Stimulated activated CD4-positive, alpha-beta T cell treated with anti-CD3 and anti-CD28 coated beads, Interleukin-4, amount 100 ng/mL, for 4 hours (primary cell): ENCODE measurements at places on chromosomes 6 and 20.
A peak's percentile ranks its signal among the peaks of the same experiment; 100 is the strongest.

GRCh38 chr20:15236812-15237211 is 899.4 kb upstream of the FLRT3 start:
- DNase-seq = no peak

DNA sequence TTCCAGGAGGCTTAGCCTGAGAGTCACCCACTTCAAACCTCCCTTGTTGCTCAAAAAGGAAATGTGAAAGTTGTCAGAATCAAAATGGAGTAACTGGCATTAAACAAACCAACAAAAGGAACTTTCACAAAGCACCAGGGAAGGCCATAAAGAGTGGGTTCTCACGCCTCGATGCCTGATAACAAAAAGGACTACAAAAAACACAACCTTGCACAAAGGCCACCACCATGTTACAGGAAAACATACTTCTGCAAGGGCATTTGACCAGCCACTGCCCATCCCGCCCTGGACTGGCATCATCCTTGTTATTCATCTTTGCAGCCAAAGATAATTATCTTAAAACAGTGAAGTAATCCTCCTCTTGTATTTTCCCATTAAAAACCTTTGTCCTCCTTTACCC is 34.8 kb downstream of the RNASET2 start:
- DNase-seq = no peak

- no peak for DNase-seq
These were observed 76.8 kb downstream of the CNKSR3 start for GRCh38 chr6:154433477-154434241.

- DNase-seq = no peak
These were observed 88.1 kb downstream of the HDGFL1 start for GRCh38 chr6:22657352-22657980.

DNA sequence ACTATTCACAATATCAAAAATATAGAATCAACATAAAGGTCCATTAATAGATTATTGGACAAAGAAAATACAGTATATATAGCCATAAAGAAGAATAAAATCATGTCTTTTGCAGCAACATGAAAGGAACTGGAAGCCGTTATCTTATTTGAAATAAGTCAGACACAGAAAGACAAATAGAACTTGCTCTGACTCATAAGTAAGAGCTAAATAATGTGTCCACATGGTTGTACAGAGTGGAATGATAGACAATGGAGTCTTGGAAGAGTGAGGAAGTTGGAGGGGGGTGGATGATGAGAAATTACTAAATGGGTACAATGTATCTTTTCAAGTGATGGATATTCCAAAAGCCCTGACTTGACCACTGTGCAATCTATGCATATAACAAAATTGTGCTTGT is 613.5 kb downstream of the PHF3 start:
- no peak for DNase-seq

GRCh38 chr6:40909811-40910210 is 129.2 kb downstream of the UNC5CL start:
- no peak for DNase-seq

- DNase-seq = no peak
These were observed 702.7 kb downstream of the MAFB start for GRCh38 chr20:39986173-39986904.

- no peak for DNase-seq
These were observed 12.1 kb upstream of the MLN start for GRCh38 chr6:33815854-33816253.

- no peak for DNase-seq
These were observed 37.4 kb upstream of the BCAS1 start for GRCh38 chr20:54107600-54108325.

GRCh38 chr6:125076482-125076742 is 77.2 kb upstream of the TPD52L1 start:
- DNase-seq = no peak

DNA sequence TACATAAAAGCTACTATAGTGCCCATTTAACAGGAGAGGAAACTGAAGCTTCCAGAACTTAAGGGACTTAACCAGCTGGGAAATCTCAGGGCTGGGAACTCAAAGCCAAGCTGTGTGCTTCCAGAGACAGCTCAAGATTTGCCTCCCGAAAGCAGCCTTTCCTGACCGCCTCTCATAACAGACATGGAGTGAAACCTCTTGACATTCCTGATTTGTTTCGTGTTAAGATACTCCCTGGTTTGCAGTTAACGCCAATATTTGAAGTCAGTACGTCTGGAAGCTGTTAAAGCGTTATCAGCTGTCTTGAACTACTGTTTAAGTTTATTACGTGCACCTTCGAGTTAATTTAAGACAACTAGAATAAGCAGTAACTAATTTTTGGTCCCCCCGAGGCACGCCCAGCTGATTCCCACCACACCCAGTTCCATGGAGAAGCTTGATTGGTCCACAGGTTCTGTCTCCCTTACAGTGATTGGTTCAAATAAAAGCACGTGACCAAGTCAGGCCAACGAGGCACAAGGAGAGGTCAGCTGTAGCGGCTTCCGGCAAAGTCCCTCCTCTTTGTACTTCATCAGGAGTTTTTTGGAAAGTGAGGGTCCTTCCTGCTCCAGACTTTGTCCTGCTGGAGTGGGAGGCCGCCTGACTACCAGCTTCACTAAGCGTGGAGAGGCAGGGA is 8.9 kb upstream of the TCP11 start:
- DNase-seq = no peak

DNA sequence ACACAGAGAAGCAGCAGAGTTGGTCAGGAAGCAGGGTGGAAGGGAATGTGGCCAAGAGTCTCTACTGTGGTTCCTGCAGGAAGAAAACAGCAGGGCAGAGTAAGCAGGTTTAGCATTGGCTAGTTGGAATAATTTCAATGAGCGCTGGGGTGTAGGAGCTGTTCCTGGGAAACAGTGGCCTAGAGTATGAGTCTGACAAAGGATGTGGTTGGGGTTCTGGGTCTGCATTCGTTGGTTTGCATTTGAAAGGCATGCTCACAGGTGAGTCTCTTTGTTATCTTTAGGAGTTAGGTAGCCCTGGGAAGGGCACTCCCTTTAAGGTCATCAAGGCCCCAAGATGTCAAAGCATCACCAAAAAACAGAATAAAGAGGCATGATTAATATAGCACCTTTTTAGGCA is 911.6 kb upstream of the SLC35B3 start:
- DNase-seq = no peak

DNA sequence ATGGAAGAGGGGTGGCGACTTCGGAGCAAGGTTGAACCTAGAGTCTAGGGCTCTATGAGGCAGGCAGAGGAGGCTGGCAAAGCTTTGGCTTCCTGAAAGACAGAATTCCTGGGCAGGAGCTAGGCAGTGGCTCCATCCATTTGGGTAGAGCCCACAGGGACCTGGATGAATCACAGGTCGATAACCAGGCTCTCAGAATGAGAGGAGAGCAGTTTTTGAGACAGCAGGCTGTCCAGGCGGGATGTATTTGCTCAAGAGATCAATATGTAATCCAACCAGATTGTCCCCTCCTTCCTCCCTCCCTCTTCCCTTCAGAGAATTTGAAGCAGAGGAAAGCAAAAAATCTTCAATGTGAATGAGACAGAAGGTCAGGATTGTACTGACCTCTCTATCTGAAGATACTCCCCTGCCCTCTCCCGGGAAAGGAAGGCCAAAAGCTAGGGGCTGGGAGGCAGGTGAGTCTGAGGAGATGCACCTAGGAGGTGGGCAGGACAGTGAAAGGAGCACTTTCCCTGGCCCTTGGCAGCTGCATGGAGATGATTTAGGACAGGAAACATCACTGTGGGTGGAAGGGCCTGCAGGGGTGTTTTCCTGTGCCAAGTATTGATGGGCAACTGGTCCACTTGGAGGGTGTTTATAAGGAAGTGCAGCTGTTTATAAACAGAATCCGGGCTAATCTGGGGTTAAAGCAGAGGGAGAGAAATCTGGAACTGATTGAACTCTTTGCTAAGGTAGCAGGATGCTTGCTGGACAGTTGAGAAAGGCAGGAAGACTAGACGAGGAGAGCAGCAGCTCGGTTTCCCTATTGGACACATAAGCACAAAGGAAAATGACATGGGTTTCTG is 212.4 kb upstream of the LRFN2 start:
- DNase-seq = no peak

GRCh38 chr6:156859686-156860085 is 82.5 kb downstream of the ARID1B start:
- no peak for DNase-seq

DNA sequence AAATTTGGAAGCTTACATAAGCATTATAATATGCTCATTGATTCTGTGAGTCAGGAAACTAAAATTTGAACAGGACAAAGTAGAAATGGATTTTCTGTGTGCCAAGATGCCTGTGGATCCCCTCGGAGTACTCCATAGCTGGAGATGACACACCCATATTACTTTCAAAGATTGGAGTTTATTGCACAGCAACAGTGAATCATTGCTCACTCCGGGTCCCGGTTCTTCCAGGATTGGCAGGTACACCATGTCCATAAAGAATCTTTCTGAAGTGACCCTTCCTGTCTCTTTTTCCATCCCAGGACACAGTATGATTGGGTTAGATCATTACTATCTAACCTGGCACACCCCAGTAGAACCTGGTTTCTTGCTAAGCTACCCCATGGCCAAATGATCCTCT is 2.7 kb upstream of the BTN2A2 start:
- no peak for DNase-seq

DNA sequence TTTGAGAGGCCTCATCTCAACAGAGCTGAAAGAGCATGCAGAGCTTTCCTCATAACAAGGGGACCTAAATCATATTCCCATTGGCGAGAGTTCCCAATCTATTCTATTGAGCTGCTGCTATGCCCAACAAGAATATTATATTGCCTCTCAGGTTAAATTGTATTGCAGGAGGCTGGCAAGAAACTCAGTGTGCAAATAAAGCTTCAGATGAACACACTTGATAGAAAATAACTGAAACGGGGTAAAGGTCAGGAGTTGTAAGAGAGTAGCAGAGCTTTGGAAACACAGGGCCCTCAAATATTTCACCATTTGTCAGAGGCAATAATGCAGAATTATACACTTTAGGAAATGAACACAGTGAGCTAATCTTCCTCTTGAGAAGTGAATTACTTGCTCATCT is 364.3 kb upstream of the SPTLC3 start:
- DNase-seq = no peak

- DNase-seq = peak; percentile 58
These were observed 187.5 kb upstream of the PDE10A start for GRCh38 chr6:165850434-165851019.

DNA sequence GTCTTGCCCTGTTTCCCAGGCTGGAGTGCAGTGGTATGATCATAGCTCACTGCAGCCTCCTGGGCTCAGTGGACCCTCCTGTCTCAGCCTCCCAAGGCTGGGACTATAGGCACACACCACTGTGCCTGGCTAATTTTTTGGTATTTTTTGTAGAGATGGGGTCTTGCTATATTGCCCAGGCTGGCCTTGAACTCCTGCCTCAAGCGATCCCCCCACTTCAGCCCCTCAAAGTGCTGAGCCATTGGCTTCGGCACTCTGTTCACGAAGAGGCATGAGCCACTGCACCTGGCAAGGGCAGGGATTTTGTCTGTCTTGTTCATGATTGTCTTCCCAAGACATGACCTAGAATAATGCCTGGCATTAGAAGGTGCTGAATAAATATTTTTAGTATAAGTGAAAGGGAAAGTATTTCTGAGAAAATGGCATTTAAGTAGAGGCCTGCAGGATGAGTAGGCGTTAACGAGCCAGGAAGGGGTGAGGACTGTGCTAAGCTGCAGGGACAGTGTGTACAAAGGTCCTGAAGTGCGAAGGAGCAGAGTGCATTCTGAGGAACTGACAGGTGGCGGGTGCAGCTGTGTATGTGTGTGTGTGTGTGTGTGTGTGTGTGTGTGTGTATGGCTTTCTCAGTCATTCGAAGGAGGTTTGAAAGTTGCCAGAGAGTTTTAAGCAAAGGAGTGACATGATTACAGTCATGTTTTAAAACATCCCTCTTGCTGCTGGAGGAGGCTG is 43.0 kb downstream of the VEGFA start:
- no peak for DNase-seq

DNA sequence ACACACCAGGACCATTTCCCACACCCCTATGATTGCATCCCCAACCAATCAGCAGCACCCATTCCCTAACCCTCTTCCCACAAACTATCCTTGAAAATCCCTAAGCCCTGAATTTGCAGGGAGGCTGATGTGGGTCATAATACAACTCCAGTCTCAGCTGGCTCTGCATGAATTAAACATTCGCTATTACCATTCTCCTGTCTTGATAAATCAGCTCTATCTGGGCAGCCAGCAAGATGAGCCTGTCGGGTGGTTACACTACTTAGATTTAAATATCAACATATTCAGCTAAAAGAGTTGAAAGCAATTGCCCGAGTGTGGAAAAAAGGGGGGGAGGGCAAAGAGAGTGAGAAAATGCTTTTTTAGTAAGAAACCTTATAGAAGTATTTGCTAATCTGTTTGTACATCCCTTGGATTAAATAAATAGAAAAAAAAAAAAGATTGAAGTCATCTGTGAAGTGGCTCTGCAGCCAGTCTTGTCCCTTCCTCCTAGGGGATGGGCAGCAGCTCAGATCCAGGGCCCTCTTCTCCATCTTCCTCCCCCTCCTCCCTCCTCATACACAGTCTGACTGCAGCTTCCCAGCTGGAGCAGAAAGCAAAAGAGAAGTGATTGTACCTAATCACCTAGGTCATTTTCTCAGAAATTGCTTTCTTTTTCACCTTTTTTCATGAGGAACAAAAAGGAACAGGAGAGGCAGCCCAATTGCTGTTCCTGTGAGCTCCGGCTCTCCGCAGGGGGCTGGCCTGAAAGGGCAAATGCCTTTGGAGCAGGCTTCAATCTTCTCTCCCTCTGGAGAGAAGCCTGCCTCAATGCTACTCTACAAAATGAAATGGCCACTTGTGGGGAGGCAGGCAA is 356.6 kb upstream of the SULF2 start:
- DNase-seq = no peak

- DNase-seq = no peak
These were observed 23.6 kb downstream of the TBC1D7 start for GRCh38 chr6:13304580-13305260.

- DNase-seq = no peak
These were observed 57.4 kb upstream of the MRAP2 start for GRCh38 chr6:83976037-83976755.

GRCh38 chr20:31608251-31608945 is 3.3 kb downstream of the ID1 start:
- no peak for DNase-seq

GRCh38 chr6:116352515-116353471 is 18.0 kb upstream of the DSE start:
- no peak for DNase-seq

DNA sequence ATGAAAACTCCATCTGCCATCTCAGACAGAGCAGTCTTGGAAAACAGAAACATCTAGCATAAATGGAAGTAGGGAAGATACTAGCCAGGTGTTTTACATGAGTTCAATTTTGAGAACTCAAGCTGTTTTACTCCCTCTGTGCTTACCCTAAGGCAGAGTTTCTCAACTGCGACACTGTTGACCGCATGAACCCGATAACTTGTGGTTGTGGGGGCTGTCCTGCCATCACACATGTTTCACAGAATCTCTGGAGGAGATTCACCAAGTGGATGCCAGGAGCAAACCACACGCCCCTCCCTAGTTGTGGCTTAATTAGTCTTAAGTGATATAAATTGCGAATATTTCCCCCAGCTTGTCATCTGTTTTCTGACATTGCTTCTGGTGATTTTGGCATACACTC is 2.3 kb upstream of the SERPINB6 start:
- no peak for DNase-seq

DNA sequence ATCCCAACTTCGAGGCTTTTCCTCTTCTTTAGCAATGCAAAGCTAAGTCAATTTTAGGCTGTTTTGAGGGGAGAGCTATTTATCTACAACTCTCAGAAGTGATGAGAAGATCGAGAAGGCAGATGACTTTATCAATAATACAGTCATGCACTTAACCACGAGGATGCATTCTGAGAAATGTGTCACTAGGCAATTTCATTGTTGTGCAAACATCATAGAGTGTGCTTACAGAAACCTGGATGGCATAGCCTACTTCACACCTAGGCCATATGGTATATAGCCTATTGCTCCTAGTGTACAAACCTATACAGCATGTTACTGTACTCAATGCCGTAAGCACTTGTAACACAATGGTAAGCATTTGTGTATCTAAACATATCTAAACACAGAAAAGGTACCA is 66.6 kb downstream of the PRND start:
- no peak for DNase-seq
